ENCODE measurements at places on chromosomes 1 and 21.

GRCh38 chr1:112048421-112048820 lies 59.0 kb upstream of the KCND3 start:
- DNase-seq: no peak

- no peak for DNase-seq
These were observed 25.0 kb downstream of the PBX1 start for GRCh38 chr1:164583835-164584539.

DNA sequence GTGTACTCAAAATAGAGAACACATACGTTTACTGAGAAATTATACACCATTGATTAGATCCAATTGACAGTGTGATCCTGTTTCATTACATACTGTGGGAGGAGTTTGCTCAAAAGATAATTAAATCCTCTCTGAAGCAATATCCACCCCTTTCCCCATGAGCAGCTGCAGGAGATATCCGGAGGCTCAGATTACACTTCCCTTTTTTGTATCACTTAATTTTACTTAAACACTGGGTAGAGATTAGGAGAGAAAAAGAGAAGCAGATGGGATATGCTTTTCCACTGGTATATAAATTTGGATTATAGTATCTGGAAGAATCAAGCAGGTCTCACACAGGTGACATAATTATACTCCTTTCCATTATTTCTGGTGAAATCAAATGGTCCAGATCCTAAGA lies 333.3 kb upstream of the ZRANB2 start:
- DNase-seq: no peak

DNA sequence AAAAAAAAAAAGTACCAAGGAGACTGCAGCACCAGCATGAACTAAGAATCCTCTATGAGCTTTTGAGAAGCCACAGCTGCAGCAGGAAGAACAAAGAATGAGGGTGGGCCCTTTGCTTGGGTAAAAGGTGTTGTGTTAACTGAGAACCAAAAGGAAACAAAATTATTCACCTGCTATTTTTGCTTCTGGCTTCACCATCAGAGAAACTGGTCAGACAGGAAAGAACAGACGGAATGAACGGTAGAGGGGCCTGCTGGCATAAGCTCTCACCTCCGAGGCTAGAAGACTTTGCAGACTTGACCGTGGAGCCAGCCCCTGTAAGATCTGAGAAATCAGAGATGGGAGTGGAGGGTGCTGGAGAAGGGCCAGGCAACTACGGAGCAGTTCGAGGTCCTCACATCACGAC lies 27.6 kb downstream of the IL10RB start:
- DNase-seq: no peak

- no peak for DNase-seq
These were observed 33.4 kb upstream of the ENSA start for GRCh38 chr1:150662811-150663210.

- DNase-seq: no peak
These were observed 374.0 kb downstream of the NEGR1 start for GRCh38 chr1:71908303-71908702.

GRCh38 chr1:1073743-1074587 lies at the start of gene RNF223:
Gene RNF223, minus strand, starts transcription at chr1:1074306. Its CDS starts 1,740 bp downstream, at chr1:1072566.
- DNase-seq: no peak

DNA sequence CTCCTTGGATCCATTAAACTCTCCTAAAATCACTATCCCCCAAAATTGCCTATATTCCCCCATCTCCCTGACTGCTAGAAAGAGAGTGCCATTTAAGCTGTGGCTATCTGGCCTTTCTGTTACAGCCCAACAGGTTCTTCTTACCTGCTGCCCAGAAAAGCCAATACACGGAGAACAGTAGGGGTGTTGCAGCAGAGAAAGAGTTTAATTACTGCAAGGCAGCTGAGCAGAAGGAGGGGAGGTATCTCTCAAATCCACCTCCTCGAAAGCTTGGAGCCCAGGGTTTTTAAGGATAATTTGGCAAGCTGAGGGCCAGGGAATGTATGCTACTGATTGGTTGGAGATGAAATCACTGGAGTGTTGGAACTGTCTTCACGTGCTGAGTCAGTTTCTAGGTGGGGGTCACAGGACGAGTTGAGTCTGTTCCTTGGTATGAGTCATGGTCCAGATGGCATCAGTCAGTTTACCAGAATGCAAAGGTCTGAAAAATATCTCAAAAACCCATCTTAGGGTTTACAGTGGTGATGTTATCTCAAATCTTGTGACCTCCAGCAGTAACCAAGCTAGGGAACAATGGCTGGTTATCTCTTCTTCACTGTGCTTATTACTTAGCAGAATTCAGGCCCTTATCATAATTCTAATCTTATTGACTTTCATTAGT lies 89.8 kb downstream of the SMYD3 start:
- no peak for DNase-seq

DNA sequence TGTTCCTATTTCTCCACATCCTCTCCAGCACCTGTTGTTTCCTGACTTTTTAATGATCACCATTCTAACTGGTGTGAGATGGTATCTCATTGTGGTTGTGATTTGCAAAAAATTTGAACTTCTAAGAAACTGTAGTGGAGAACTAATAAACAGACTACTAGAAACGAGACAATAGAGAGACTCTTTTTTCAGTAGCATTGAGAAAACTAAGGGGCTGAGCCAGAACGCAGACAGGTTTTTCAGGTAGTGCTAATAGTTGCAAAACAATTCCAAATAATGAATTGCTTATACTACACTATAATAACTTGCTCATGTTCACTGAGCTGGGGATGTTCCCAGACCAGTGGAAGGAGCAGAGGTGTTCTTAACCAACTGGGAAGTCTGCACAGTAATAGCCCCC lies 98.8 kb upstream of the DPH5 start:
- DNase-seq: no peak

GRCh38 chr1:236163463-236164153 lies 21.3 kb downstream of the GPR137B start:
- no peak for DNase-seq

DNA sequence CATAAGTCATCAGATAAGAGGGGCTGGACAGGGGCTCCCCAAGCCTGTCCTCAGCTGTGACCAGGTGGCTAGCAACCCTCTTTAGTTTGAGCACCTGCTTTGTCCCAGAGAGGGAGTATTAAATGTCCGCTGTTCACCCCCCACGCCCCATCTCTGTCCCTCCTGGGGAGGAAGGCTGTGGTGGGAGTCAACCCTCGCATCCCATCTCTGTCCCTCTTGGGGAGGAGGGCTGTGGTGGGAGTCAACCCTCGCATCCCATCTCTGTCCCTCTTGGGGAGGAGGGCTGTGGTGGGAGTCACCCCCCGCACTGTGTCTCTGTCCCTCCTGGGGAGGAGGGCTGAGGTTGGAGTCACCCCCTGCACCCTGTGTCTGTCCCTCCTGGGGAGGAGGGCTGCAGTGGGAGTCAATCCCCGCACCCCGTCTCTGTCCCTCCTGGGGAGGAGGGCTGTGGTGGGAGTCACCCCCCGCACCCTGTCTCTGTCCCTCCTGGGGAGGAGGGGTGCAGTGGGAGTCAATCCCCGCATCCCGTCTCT lies 72.6 kb upstream of the ABCG1 start:
- no peak for DNase-seq

- DNase-seq: no peak
These were observed 6.6 kb downstream of the ADORA1 start for GRCh38 chr1:203133970-203134725.

DNA sequence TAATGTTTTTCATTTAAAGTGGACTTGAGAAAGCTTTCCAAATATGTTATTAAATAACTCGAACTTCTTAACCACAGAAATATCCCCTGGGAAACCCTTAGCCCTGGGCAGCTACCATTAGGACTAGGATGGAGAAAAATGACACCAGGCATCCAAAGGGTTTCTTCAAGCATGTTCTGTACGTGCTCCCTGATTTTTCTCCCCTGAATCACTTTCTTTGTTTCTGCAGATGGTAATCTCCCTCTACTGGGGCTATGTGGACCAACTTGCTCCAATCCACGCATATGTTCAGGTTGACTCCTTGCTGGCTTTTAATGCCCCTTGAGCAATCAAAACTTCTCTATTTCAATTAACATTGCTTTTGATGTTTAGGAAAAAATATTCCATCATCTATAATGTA lies 312.7 kb upstream of the C1orf87 start:
- no peak for DNase-seq

DNA sequence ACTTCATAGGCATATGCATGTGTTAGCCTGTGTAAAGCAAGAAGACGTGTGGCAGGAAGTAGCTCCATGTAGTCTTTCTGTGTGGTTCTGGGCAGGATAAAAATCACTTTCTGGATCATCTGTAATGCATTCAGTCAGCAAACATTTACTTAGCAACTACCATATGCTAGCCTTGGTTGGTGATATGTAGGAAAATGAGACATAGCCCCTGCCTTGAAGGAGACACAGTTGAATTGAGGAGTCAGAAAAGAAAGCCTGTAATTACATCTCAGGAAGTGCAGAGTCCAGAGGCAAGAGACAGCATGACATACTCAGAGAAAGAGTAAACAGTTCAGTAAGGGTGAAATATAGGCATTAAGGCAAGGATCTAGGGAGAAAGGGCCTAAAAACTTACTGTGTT lies 38.5 kb downstream of the DAB1 start:
- no peak for DNase-seq

GRCh38 chr1:109151146-109151990 lies 37.5 kb downstream of the ELAPOR1 start:
- DNase-seq: no peak

- no peak for DNase-seq
These were observed 917 bp downstream of the ETNK2 start for GRCh38 chr1:204150702-204151551.

GRCh38 chr1:214417545-214418210 lies 133.7 kb downstream of the PTPN14 start:
- no peak for DNase-seq

DNA sequence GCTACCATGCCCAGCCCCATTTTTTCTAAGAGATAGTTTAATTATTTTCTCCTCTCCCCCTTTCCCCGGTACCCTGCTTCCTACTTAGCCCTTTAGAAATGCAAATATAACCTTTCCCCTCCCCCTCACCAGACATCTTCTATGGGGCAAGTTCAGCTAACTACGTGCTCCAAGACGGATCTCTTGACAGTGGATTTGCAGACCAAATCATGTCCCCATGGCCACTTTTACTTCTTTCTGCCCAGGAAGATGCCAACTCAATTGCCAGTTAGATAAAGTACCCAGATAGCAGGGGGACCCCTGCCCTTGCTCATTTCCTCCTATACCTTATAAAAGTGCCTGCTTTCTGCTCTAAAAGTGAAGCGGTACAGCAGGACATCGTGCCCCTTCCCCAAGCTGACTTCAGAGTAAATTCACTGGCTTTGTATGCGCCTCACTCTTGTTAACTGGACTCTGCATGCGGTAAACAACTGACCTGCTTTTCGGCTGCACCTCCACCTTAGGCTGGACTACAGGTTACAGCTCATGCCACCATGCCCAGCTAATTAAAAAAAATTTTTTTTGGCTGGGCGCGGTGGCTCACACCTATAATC lies 7.4 kb downstream of the DNAJC11 start:
- DNase-seq: no peak

DNA sequence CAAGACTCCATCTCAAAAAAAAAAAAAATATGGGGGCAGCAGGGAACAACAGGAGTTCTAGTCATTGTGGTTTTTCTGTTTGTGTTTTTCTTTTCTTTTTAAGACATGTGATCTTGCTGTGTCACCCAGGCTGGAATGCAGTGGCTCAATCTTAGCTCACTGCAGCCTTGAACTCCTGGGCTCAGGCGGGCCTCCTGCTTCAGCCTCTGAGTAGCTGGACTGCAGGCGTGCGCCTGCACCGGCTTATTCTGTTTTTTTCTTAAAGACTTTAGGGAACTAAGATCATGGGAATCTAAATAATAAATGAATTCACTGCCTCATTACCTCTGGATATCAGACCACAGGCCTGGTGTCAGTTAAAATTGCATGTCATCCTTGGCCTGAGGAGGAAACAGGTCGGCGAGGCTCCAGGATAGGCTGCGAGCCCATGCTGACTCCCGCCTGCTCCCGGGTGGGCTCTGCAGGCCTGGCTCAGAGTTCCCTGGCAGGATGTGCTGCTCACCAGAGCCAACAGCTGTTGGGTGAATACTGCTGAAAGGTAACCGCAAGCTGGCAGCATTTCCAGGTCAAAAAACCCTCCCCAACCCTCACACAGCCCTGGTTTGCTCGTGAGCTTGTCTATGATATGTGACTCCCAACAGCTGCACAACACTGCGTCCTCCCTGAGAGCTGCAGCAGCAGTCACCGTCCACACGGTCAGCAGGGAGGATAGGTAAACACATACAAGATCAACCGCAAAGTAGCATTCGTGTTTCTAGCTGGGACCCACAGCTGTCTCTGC lies 58.1 kb downstream of the SCCPDH start:
- no peak for DNase-seq
